ENCODE measurements at places on chromosomes 12 and 14.

- DNase-seq = no peak
Observed at GRCh38 chr14:24231263-24232120, 675 bp downstream of the NEDD8 start.

DNA sequence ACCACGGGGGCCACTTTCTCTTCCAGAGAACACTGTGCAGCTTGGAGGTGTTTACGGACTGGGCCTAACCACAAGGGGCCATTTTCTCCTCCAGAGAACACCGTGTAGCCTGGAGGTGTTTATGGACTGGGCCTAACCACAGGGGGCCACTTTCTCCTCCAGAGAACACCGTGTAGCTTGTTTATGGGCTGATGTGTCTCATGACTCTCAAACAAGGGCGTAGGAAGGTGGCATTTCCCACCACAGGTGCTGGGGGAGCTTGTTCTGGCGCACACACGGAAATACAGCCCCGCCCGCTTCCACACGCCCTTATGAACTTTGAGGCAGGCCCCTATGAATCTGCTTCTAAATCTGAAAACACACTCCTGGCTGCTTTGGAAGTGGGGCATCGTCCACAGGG is 174.6 kb upstream of the SFSWAP start:
- DNase-seq = no peak

- no peak for DNase-seq
Observed at GRCh38 chr14:68571114-68571591, 221.7 kb downstream of the ZFP36L1 start.

GRCh38 chr12:22533155-22533554 is 11.2 kb downstream of the C2CD5 start:
- DNase-seq = no peak

GRCh38 chr12:69044887-69045286 is 111.9 kb upstream of the CPM start:
- DNase-seq = no peak

DNA sequence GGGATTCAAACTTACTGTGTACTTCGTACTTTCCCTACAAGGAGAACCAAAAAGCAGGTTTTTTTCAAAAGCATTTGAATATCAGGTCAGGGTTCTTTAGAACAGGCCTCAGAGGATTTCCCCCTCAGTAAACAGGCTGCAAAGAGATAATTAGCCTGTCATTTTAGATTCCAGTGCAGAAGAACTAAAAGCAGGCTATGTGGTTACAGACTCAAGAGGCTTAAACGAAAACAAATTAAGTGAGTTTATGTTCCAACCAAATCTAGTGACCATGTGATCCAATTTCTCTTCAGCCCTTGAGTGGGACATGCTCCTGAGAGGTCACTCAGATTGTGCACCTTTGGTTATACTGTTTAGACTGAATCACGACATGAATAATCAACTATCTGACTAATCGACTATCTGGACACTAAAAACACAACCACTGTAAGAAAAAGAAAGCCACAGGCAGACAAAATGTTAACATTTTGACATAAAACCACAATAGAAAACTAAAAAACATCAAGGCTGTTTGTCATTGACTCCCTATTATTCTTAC is 4.5 kb downstream of the TMED8 start:
- DNase-seq = no peak

DNA sequence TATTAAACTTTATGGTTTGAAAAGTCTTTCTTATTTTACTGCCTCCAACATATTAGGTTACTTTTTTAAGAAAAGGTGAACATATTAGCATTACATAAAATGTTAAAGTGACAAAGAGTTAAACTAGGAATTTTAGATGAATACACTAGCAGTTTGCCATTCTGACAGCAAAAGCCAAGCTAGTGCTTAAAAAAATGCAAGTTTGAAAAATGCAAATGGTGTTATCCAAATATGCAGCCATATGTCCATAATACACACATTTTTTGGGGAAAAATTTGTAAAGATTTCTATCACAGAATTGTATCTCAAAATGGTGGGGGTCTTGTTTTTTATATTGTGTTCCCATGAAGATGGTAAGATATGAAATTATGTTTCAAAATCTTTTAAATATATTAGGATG is 466.1 kb downstream of the FOXG1 start:
- DNase-seq = no peak

DNA sequence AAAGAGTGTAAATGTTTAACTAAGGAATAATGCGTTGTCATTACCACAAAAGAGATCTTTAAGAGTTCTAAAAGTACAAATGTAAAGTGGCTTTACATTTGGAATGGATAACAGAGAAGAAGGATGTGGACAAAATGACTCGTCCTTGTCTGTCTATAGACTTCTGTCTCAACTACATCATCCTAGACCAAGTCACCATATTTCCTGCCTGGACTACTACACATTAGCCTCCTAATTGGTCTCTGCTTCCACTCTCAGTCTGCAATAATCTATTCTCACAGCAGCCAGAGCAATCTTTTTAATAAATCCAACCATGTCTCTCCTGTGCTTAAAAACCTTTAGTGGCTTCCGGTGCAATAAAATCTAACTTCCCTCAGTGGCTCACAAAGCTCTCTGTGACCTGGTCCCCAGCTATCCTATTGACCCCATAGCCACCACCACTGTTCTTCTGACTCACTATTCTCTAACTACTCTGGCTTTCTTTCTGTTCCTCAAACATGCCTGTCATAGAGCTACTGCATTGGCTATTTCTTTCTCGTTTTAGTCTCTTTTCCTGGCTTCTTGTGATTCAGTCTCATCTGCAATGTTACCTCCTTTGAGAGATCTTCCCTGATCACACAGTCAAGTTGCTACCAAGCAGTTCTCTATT is 91.1 kb downstream of the MYF5 start:
- DNase-seq = no peak

DNA sequence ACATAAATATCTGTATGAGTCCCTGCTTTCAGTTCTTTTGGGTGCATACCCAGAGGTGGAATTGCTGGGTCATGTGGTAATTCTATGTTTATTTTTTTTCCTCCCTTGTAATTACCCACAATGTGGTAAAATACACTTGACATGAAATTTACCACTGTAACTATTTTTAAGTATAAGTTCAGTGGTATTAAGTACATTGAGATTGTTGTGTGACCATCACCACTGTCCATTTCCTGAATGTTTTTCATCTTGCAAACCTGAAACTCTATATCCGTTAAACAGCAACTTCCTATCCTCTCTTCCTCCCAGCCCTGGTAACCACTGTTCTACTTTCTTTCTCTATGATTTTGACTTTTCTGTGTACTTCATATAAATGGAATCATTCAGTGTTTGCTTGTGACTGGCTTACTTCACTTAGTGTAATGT is 51.4 kb downstream of the BORCS5 start:
- DNase-seq = no peak

DNA sequence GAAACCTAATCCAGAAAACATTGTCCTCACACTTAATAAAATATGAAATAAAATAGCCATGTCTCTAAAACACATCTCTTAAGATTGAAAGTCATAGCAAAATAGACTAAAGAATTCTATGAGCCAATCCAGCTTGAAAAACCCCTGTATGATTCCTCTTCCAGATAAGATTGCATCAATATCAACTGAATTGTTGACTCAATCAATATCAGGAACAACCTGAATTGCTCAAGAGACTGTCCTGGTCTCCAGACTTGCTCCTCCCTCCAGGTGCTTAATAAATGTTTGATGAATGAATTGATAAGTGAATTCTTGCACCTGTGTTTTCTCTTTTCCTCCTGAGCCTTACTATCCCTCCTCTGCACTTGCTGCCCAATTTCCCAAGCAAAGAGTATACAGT is 162.1 kb downstream of the NTF3 start:
- no peak for DNase-seq

DNA sequence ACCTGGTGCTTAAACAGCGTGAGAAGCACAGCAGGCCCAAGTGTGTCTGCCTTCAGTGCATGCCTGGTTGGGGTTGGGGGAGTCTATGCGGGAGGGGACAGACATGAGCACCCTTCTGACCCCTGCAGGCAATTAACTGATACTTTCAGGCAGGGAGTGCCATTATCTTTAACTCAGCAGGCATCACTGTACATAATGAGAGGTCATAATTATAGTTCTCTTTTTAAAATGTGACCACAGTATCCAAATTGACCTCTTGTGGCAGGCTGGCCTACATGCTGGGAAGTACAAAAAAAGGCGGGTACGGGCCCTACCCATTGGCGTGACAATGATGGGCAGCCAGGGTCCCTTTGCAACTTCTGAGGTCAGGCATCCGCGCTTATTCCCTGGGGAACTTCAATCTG is 209.1 kb downstream of the FOXN3 start:
- no peak for DNase-seq

DNA sequence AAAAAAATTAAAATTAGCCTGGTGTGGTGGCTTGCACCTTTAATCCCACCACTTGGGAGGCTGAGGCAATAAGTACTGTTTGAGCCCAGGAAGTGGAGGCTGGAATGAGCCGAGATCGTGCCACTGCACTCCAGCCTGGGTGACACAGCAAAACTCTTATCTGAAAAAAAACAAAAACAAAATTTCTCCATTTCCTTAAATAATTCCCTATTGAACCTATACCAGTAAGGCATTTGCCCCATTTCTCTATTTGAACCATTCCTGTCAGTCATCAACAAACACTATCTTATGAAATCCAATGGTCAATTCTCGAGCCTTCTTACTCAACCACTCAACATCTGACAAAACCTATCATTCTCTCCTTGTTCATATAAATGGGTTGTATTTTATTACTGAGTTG is 14.7 kb downstream of the SLC2A14 start:
- no peak for DNase-seq

DNA sequence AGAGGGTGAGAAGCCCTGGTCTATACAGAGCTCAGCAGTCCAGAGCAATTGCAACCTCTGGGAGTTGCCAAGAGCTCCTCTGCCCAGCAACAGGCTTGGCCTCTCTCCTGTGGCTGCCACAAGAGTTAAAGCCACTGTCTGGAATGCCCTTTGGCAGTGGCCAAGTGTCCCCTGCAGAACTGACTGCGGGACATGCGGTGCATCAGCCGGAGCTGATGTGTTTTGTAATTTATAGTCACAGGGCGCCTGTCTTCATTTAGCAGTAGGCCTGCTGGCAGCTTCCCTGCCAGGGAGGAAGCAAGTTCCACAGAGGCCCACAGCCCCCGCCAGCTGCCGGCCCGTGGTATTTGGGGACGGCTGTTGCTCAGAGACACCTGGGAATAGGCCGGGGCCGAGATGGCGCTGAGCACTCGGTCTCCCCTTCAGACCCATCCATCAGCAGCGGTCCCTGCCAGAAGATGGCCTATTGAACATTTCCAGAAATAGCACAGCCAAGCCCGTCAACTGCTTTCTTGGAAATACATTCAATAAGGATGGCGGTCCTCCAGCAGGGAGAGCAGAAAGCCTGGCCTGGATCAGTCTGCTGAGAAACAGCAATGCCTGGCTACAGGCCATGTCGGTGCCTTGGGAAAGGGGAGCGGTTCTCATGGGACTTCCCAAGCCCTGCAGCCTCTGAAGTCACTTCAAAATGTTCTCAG is 217.4 kb downstream of the CRADD start:
- DNase-seq = no peak

DNA sequence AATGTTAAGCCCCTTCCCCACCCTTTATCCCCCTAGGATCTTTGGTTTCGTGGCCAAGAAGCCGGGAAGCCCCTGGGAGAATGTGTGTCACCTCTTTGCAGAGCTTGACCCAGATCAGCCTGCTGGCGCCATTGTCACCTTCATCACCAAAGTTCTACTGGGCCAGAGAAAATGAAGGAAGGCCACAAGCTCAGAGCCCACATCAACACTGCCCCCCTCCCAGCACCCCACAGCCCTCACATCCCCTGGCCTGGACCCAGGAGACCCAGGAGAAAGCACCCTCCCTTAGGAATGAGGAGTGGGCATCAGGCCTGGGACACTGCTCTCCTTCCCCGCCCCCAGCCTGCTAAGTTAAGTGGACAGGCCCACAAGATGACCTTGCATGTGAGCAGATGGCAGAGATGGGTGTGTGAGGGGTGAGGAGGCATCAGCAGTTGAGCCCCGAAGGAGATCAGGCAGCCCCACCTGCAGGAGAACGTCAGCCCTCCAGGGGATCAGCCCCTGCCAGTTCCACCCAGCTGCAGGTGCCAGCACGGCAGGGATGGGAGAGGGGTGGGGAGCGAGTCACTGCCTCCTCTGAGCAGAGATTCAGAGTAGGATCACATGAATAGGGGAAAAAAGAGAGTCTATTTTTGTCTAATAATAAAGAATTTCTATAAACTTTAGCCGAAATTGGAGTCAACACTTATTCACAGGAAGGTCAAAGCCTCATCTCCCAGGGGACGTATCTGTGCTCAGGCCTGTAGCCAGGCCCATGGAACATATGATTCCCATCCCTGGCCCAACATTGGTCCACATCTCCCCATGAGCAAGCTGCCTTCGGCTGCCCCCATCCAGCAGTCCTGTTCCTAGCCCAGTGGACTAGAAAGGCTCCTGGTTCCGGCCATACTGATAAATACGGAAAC is 14.1 kb downstream of the TNS2 start:
- no peak for DNase-seq

DNA sequence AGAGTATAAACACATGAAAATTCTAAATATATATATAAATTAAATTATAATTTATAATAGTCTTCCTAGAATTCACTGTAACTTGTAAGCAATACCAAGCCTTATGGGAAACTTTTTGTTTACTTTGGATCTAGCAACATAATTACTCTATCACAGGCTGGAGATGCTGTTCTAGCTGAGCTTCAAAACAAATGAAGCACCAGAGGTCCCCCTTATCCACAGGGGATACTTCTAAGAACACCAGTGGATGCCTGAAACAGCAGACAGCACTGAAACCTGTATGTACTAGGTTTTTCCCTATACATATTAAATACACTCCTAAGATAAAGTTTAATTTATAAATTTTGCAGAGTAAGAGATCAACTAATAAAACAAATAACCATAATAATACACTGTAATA is 96.6 kb downstream of the CDK17 start:
- no peak for DNase-seq

- DNase-seq = no peak
Observed at GRCh38 chr12:105226219-105226618, 9.8 kb downstream of the APPL2 start.

DNA sequence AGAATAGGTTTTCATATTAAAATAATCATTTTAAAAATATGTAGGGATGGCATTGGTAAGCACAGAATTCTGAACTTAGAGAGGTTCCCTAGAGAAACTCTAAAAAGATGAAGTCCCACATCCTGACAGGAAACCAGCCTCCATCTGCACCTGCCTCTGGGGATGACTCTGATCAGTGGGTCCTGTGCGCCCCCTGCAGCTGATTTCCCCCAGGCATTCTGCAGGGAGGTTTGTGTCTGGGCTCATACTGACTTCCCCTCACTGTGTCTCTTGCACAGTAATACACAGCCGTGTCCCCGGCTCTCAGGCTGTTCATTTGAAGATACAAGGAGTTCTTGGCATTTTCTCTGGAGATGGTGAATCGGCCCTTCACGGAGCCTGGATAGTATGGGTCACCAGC is 602.9 kb downstream of the TMEM121 start:
- no peak for DNase-seq

DNA sequence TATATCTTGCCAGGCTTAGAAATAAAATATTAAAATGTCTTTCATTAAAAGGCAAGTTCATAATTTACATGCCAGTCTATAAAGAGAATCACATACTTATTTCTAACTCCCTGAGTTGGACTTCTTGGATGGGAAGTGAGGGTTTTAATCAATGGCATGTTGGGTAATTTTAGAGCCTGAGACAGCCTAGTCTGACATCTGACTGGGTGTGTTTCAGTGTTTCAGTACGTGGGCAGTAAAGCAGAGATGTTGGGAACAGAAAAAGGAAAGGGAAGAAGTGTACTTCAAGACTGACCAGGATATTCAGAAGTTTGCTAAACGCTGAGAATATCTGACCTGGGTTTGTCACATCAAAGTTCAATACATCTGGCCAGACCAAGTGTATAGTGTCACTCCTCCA is 171.8 kb downstream of the BTG1 start:
- no peak for DNase-seq
